Neural cell (in vitro differentiated cells): ENCODE measurements at places on chromosomes 13 and 19. TPM values are rescaled to one million over a fixed set of nuclear protein-coding genes. Genes with fewer than 3 reads are reported as not detected.

The CCDC70 gene
- polyA plus RNA-seq: not detected in 2 replicates

The SLITRK6 gene
- 27.8 and 28.6 TPM in 2 replicates for polyA plus RNA-seq

The LRRC63 gene
- polyA plus RNA-seq: not detected in 2 replicates

The NECTIN2 gene
- 33.2 and 43.5 TPM in 2 replicates for polyA plus RNA-seq

The HSH2D gene
- not detected in 2 replicates for polyA plus RNA-seq

The GAS6 gene
- 52.4 and 57.0 TPM in 2 replicates for polyA plus RNA-seq

The CYP4F2 gene
- 0.36 TPM in 1 of 2 replicates, not detected in the other for polyA plus RNA-seq

The ZNF709 gene
- 16.1 and 17.4 TPM in 2 replicates for polyA plus RNA-seq
